ENCODE measurements at places on chromosomes 11 and 22.

DNA sequence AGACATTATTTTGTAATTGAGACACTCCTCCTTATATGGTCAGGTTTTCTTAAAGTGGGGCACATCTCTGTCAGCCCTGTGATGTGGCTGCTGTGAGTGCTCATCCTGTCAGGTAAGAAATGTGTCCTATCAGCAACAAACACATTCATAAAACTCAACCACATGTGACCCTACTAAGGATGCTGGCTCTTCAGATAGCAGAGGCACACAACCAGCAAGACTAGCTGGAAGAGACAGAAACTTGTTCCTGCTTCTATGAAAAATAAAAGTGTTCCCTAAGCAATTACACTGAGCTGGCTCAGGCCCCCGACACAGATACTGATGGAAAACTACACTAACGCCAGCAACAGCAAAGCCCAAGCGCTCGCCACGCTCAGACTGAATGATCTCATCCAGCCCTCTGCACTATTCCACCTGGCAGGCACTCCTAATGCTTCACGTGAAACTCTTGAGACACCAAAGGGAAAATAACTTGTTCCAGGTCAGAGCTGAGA, 49.8 kb upstream of the CYP2D6 start:
- DNase-seq: peak; percentile 16

DNA sequence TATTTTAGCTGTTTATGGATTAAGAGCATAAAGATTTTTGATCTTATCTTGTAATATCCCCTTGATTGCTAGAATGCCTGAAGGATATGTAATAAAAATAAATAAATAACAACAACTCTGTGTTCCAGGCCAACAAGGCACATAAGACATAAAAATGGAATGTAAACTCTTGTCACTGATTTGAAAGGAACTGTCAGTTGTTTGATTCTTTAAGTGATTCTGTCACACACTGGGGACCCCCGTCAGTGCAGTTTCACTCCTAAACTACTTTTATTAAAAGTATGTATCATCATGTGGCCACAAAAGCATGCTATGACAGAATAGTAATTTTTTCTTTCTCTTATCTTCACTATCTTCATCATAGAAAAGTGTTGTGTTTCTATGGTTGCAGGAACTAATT, 572.4 kb downstream of the CNTN5 start:
- no peak for DNase-seq

DNA sequence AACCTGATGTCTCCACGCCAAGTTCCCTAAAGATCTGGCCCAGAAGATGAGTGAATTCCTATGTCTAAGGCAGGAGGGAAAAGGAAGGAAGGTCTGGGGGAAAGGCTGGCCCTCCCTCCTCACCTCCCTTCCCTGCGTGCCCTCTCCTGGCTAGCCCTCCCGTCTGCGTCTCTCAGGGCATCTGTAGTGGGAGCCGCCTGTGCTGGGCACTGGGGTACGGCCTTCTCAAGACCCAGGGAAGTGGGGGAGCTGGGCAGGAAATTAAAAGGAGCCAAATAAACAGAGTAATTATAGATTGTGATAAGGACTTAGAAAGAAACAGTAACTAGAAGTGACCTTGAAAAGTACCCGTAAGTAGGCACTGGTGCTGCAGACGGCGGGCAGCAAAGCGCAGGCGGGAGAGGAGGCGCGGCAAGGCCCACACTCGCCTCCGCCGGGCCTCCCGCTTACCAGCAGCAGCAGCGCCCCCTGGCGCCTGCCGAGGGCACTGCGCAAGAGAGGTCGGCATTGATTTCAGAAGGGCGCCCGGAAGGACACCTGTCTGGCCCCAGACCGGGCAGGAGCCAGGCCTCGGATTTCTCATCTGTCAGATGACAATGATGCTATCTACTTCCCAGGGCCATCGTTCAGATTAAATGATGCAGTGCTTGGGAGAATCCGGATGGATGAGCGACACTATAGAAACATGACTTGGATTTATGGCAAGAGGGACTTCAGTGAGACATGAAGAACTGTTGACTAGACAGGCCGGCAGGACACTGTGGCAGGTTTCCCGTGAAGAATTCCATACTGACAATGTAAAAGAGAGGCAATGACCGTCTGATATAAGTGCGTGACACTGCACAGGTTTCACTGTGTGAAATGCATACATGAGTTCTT, 7.3 kb downstream of the KCNJ1 start:
- DNase-seq: peak; percentile 52

- DNase-seq: no peak
Measured at GRCh38 chr11:16737818-16738192, 642 bp upstream of the C11orf58 start.

GRCh38 chr11:95567685-95568084, 221.9 kb downstream of the FAM76B start:
- DNase-seq: no peak

GRCh38 chr11:128874427-128874826, 7.3 kb upstream of the KCNJ1 start:
- DNase-seq: no peak

GRCh38 chr11:6385046-6385777, 5.1 kb upstream of the SMPD1 start:
- DNase-seq: no peak

- DNase-seq: no peak
Measured at GRCh38 chr11:94469416-94469815, 24.2 kb downstream of the MRE11 start.

- no peak for DNase-seq
Measured at GRCh38 chr22:19678949-19679521, 35.3 kb upstream of the SEPTIN5 start.

DNA sequence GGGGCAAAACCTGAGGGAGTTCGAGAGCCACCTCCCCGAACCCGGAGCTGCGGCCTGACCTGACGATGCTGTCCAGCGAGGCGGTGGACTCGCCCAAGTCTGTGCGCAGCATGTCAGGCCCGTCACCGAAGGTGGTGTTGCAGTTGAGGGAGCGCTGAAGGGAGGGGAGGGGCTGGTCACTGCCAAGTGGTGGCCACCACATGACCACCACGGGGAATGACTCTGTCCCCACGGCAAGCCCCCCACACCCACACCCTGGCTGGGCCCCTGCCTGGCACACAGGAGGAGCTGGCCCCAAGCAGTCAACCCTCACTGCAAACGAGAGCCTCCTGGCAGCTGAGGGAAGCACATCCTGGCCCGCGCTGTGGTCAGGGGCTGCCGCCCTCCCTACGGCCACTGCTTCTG, 30.8 kb downstream of the TRMU start:
- DNase-seq: no peak

- no peak for DNase-seq
Measured at GRCh38 chr11:133898770-133899115, 53.4 kb upstream of the SPATA19 start.

GRCh38 chr22:21450858-21451353, 16.3 kb upstream of the TMEM191C start:
- DNase-seq: no peak

- no peak for DNase-seq
Measured at GRCh38 chr11:102192349-102193066, 82.3 kb downstream of the YAP1 start.

DNA sequence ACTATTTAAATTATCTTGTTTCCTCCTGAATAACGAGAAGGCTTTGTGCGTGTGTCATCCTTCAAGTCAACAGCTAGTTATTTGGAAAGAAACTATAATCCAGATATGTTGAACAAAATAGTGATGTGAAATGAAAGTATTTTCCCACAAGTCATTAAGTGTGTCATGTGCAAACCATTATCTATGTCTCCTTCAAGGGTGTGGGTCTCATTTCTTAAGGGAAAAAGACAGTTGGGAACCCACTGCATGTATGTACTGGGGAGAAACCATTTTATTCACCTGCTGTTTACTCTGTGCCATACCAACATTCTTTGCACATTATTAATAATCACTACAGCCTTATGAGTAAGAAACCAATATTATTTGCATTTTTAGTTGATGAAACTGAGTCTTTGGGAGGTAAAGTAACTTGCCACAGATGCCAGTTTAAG, 145.3 kb upstream of the CTSC start:
- DNase-seq: no peak

DNA sequence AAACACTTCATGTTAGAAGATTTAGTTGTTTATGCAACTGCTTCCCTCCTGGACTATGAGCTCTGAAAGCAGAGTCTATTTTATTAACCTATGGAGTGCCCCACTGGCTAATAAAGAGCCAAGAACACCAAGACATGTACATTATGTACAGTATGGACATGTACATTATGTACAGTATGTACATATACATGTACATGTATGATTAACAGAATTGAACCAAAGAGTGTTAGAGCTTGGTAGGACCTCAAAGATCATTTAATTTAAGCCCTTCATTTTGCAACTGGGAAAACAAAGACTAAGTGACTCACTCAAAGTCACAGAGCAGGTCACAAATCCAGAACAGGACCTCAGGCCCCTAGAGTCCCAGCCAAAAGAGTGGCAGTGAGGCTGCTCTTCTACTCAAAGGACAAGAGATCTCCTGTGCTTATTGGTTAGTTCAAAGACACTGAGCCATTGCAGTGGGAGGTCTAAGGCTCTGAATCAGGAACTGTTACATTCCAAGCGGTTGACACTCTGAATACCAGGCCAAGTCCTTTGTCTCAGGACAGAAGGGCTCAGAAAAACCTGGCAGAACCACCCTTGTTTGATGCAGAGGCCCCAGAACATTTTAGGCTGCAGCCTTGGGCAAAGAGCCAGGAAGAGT, 103.8 kb downstream of the FAM168A start:
- DNase-seq: no peak

DNA sequence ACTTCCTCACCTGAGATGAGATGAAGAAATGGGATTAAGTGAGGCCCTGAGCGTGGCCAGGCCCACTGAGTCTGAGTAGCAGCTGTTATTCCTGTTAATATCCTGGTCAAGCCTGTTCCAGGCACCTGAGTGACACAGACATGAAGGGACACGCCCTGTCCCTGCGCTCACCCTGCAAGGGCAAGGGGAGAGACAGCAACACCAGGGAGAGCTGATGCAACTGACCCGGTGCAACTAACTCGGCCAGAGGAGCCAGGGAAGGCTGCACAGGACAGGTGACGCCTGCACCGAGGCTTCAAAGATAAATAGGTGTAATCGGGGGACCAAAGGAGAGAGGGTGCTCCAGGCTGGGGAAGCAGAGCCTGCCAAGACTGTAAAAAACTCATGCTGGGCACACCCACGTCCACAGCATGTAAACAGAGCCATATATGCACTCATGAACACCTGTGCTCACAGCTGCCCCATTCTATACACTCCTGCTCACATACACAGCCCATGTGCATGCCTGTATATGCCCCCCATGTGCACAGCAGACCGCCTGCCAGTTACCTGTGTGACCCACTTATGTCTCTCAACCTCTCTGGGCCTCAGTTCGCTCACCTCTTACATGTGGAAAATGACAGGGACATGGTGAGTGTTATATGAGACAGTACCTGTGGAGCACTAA, 22.8 kb upstream of the GCAT start:
- no peak for DNase-seq

DNA sequence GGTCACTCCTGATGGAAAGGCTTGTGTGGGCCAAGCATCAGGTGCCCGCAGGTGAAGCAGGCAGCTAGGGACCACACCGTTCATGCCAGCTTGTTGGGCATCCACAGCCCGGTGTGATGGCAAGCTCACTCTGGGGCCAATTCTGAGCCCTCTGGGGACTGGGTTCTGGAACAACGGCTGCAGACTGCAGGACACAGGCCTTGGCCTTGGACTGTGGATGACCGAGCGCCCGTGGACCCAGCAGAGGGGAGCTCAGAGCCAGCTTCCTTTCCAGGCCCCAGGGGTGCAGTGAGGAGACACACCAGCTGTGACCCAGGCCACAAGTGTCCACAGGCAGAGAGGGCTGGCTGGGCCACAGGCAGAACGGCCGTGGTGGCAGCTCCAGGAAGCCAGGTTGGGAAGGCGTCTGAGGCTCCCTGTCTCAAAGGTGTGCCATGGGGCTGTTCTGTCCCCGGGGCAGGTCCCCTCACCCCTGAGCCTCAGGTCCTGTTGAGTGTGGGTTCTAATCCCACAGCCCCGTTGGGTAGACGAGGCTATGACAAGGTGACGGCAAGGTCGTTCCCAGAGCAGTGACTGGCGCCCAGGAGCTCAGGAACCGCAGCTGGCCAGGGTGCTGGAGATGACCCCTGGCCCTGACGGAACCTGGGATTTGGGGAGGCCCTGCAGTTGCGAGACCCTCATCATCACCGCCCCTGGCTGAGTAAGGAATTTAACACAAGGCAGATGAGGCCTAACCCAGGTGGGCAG, 1079.4 kb downstream of the BRD1 start:
- no peak for DNase-seq

GRCh38 chr11:43558146-43558545, 122.4 kb upstream of the HSD17B12 start:
- DNase-seq: no peak
